ENCODE measurements at places on chromosomes 12 and 14. TPM values are rescaled to one million over a fixed set of nuclear protein-coding genes. Genes with fewer than 3 reads are reported as not detected.

DNA sequence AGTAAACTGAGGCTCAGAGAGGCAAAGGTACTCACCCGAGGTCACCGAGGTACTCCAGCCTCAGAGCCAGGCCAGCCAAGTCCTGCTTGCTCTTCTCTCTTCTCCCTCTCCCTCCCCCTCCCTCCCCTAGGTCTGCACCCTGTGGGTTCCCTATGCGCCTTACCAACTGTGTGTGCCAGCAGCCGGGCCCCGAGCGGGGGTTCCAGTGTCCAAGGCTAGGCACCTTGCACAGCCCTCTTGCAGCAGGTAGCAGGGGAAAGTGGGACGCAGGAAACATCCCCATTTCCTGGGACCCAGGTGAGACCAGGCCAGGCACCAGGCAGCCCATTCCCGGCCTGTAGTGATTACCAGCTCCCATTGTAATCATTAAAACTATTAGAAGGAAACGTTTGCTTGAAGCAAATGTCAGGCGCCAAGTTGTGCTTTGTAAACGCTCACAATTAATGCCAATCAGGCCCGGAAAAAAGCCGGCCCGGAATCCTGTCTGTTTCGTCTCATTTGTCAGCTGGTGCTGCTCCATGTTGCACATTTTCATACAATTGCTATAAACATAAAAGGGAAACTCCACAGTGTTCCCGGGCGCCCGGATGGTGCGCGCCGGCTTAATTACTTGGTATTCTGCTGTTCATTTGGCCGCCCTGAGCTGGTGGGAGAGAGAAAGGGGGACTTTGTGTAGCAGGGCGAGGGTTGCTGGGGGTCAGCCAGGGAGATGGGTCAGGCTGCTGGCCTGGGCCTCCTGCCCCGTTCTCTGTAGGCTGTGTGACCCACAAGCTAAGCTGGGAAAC is 11.9 kb downstream of the FAM222A start:
- H3K27ac ChIP-seq, result no peak overlapping the region
- H3K27me3 ChIP-seq, result no peaks in the 10 kb centered on the region
- DNase-seq, result peak; percentile 46
- H3K4me3 ChIP-seq, result no peak overlapping the region

DNA sequence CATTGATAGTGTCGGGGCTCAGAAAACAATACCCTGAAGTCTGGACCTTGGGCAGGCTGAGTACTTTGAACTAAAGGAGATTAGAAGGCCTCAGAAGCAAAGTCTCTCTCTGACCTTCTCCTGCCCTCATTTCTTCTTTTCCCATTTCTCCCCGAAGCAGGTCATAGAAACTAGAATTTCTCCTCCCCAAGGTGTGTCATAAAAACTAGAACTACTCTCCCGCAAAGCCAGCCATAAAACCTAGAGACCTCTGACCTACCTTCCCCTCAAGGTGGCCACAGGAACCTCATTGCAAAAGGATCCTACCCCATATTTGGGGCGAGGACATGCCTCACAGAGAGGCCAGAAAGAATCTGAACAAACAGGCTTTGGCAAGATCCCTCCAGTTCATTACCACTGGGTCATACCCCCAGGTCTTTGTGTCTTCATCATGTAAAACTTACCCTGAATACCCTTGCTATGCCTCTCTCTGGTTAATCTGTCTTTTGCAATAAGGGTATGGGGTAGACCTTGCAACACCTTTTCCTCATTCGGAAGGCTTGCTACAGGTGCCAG is 64.7 kb upstream of the ZFP36L1 start:
- DNase-seq, result no peak
- no peak overlapping the region for H3K4me3 ChIP-seq
- H3K27me3 ChIP-seq, result no peaks in the 10 kb centered on the region
- no peaks in the 10 kb centered on the region for H3K4me1 ChIP-seq
- no peak overlapping the region for H3K27ac ChIP-seq

DNA sequence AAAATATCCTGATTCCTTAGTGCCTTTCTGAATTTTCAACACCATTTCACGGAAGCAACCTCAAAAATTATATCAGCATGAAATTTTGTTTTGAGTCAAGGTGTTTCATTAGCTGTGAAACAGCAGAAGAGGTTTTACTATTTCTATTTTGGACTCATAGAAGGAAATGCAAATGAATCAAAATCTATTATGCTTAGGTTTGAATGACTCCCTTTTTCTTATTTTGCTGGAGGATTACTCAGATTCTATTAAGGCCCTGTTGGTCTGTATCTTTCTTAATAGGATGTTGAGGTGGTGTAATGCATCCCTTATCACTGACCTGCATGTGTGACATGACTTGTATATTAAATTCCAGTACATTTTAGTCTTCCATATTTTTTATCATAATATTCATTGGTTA is 165.8 kb downstream of the TMTC2 start:
- no peaks in the 10 kb centered on the region for H3K36me3 ChIP-seq
- H3K4me1 ChIP-seq, result no peaks in the 10 kb centered on the region
- DNase-seq, result no peak
- H3K27ac ChIP-seq, result no peak overlapping the region
- H3K27me3 ChIP-seq, result no peaks in the 10 kb centered on the region

GRCh38 chr12:64669270-64669842 is 59.1 kb downstream of the RASSF3 start:
- no peaks in the 10 kb centered on the region for H3K27me3 ChIP-seq
- peak overlapping the region; percentile 9 for H3K4me3 ChIP-seq
- no peaks in the 10 kb centered on the region for H3K36me3 ChIP-seq

DNA sequence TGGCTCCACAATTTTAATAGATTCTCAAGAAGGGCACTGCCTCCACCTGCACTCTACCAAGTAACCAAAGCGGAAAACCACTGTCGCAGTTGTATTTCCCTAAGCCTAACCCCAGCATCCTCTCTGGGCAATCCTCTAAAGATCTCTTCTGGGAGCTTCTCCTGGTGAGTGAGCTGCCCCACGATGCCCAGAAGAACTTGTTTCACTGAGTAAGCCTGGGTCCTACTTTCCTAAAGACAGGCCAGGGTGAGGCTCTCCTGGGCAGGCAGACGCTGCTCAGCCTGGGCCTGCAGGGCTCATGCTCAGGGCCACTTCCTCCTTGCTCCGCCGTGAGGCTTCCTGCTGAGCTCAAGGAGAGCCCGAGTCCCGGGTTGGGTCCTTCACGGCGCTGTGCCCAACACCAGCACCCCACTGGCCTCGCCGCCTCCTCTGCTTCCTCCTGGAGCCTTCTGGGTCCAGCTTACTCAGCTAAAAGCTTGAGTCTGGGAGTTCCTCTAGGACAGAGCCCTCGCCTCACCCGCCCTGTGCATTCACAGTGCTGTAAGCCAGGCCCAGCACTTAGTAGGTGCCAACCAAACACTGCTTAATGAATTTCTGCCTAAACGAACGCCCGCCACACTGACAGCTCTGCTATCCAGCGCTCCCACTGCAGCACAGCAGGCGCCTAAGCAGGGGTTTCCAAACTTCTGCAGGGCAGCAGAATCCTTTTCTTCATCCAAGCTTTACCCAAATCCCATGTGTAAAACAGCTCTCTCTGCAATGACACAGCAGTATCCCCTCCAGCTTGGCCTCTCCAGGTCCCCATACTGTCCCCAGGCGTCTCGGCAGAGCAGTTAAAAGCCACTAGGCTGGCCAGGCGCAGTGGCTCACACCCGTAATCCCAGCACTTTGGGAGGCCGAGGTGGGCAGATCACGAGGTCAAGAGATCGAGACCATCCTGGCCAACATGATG is 5.7 kb downstream of the RAB35 start:
- no peak overlapping the region for H3K27ac ChIP-seq
- peaks cover 3% of the 10 kb centered on the region for H3K4me1 ChIP-seq
- H3K36me3 ChIP-seq, result peaks cover 4% of the 10 kb centered on the region
- H3K4me3 ChIP-seq, result no peak overlapping the region
- no peak for DNase-seq
- H3K27me3 ChIP-seq, result no peaks in the 10 kb centered on the region

GRCh38 chr12:54463484-54463883 is 9.9 kb downstream of the GTSF1 start:
- H3K27me3 ChIP-seq, result no peaks in the 10 kb centered on the region
- H3K4me1 ChIP-seq, result no peaks in the 10 kb centered on the region
- H3K4me3 ChIP-seq, result no peak overlapping the region
- DNase-seq, result no peak
- H3K36me3 ChIP-seq, result no peaks in the 10 kb centered on the region

The ANO2 gene
- 0.34 TPM for polyA plus RNA-seq

The KRT4 gene
- 0.15 TPM for polyA plus RNA-seq
